ENCODE measurements at places on chromosomes 11 and 22.

- no peak for DNase-seq
Measured at GRCh38 chr11:78961247-78961646, 386.6 kb upstream of the NARS2 start.

- DNase-seq, result no peak
Measured at GRCh38 chr11:96472085-96472484, 82.3 kb downstream of the JRKL start.

GRCh38 chr11:14224395-14224794 lies 134.6 kb downstream of the RRAS2 start:
- DNase-seq, result no peak

GRCh38 chr11:14577835-14578529 lies 57.8 kb upstream of the PSMA1 start:
- DNase-seq, result no peak

GRCh38 chr11:119144825-119145486 lies 3.9 kb upstream of the ABCG4 start:
- no peak for DNase-seq

All from stimulated activated CD8-positive, alpha-beta memory T cell treated with anti-CD3 and anti-CD28 coated beads, Interleukin-15, amount 100 ng/mL, for 4 hours (primary cell).